ENCODE measurements at places on chromosomes 1 and 21. TPM values are rescaled to one million over a fixed set of nuclear protein-coding genes. Genes with fewer than 3 reads are reported as not detected.

DNA sequence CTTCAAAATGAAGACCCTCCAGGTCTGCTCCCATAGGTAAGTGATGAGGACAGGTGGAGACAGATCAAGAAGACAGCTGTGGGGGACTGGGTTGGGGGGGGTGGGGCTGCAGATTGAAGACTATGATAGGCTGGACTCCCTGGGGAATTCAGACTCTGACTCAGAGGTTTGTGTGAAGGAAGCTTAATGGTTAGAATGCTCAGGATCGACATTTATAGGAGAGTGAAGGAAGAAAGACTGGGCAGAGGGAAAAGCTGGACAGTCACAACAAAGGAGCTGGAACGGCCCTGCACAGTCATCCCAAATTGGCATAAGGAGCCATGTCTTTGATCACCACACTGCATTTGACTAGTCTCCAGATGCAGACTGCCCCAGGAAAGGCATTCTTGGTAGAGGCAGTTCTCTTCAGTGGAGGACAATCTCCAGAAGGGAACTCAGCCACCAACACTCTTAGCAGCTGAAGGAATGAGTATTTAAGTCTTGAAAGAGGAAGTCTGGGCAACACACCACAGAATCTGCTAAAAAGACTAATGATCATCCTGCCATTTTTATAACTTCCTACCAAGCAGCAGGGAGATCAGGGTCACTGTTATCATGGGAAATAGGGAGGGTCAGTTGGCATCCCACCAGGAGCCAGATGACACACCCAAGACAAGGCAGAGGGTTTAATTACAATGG is 120.0 kb upstream of the ZC3H11B start:
- no peak overlapping the region for H3K4me3 ChIP-seq
- no peak overlapping the region for H3K27ac ChIP-seq
- no peaks in the 10 kb centered on the region for H3K36me3 ChIP-seq
- no peak for DNase-seq
- H3K4me1 ChIP-seq, result no peaks in the 10 kb centered on the region

DNA sequence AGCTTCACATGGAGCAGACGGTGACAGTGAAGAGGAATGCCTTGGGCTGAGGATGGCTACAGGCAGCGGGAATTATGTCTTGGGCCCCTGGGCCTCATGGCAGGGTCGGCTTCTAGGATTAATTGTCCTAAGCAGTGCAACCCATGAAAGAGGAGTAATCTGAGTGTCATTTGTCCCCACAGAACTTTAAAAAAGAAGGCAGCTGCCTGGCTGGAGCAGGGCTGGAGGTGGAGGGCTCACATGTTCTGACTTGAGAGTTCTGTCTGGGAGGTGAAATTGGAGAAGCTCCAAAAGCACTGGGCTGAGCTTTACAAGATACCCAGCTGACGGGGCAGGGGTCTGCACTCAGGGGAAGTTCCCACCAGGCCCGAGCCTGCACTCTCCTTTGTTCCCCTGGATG is 22.6 kb downstream of the CACNA1S start:
- H3K4me1 ChIP-seq, result peaks cover 26% of the 10 kb centered on the region
- no peak overlapping the region for H3K27ac ChIP-seq
- H3K36me3 ChIP-seq, result no peaks in the 10 kb centered on the region
- H3K27me3 ChIP-seq, result peaks cover 2% of the 10 kb centered on the region
- DNase-seq, result no peak

DNA sequence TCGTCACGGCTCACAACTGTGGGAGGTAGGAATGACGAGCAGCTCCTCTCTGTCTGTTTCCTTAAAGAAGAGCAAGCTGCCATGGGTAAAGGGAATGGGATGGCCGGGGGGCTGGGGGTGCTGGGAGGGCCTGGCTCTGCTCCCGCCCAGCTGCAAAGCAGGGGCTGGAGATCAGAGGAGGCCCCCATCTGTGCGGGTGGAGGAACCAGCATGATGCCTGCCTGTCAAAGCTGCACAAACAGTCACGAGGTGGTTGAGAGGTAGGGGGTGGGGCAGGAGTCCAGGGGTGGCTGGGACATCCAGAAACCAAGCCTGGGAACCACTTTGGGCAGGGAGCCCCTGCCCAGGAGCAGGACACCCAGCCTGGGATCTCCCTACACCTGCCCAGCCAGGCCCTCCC is 12.6 kb downstream of the SLC41A1 start:
- no peak for DNase-seq
- no peak overlapping the region for H3K4me3 ChIP-seq
- peaks cover 23% of the 10 kb centered on the region for H3K36me3 ChIP-seq
- no peak overlapping the region for H3K27ac ChIP-seq
- no peaks in the 10 kb centered on the region for H3K27me3 ChIP-seq

- no peaks in the 10 kb centered on the region for H3K36me3 ChIP-seq
- H3K4me1 ChIP-seq, result peaks cover 66% of the 10 kb centered on the region
- DNase-seq, result no peak
- H3K27ac ChIP-seq, result peak overlapping the region; percentile 74
- no peak overlapping the region for H3K4me3 ChIP-seq
- H3K27me3 ChIP-seq, result no peaks in the 10 kb centered on the region
Observed at GRCh38 chr21:34534522-34534921, 22.5 kb upstream of the KCNE1 start.

- no peak overlapping the region for H3K27ac ChIP-seq
- H3K4me3 ChIP-seq, result no peak overlapping the region
- peaks cover 11% of the 10 kb centered on the region for H3K4me1 ChIP-seq
- no peaks in the 10 kb centered on the region for H3K36me3 ChIP-seq
- peaks cover 10% of the 10 kb centered on the region for H3K27me3 ChIP-seq
- no peak for DNase-seq
Observed at GRCh38 chr1:21594935-21595897, 73.9 kb downstream of the RAP1GAP start.

The VSIG8 gene
- not detected for total RNA-seq

DNA sequence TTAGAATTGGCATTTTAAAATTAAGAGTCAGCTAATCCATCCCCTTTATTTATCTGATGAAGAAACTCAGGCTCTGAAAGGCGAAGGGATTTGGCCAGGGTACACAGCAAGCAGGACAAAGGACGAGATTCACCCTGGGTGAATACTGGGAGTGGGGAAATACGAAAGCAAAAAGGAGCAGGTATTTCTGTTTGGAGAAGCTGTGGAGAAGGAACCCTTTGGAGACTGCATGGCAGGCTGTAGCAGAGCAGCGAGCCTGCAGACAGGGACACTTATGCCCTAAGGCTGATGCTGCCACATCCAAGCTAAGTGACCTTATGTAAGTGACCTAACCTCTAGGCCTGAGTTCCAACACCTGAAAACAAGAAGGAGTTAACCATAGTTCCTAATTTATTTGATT is 207.2 kb upstream of the C1orf87 start:
- no peak for DNase-seq
- peak overlapping the region; percentile 88 for H3K27ac ChIP-seq
- H3K4me1 ChIP-seq, result peaks cover 52% of the 10 kb centered on the region
- H3K4me3 ChIP-seq, result peak overlapping the region; percentile 24
- H3K36me3 ChIP-seq, result no peaks in the 10 kb centered on the region

The RPTN gene
- total RNA-seq, result not detected

The S100A16 gene
- 122 TPM for total RNA-seq

DNA sequence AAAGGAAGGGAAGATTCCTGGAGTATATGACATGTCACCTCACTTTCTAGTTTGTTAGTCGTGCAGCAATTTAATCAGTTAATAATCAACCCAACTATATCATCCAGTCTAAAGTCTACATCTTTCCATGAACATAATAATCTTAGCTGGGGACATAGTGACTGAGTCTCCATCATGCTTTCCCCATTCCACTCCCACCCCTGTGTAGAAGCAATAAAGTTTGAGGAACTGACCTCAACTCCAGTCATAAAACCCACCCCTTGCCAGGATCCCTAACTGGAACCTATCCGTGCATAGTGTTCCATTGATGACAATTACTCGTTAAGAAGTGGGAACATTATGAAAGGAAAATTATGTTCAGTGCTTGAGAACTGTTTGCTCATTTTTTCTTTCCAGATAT is 48.9 kb upstream of the MROH9 start:
- no peak overlapping the region for H3K27ac ChIP-seq
- no peaks in the 10 kb centered on the region for H3K36me3 ChIP-seq
- H3K4me3 ChIP-seq, result no peak overlapping the region
- DNase-seq, result no peak

GRCh38 chr1:44784094-44785028 is 3.6 kb downstream of the BEST4 start:
- H3K27me3 ChIP-seq, result no peaks in the 10 kb centered on the region
- no peak overlapping the region for H3K27ac ChIP-seq

The REG4 gene
- total RNA-seq, result not detected

DNA sequence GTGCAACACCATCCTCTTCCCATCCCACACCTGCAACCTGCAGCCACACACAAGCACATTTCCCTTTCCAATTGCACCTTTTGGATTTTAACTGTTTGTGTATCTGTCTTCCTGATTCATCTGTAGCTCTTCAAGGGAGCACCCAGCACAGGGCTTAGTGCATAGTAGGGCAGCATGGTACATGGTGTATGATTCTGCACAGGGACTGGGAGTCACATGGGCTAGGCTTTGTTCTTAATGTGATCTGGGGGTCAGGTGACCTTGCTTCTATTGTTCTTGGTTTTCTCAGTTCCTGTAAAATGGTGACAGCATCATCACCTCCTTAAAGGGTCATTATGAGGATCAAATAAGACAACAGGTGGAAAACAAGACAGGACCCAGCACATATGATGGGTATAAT is 419.3 kb downstream of the MATN1 start:
- H3K27ac ChIP-seq, result no peak overlapping the region
- no peaks in the 10 kb centered on the region for H3K36me3 ChIP-seq
- H3K27me3 ChIP-seq, result peaks cover 17% of the 10 kb centered on the region
- DNase-seq, result peak; percentile 12
- no peaks in the 10 kb centered on the region for H3K4me1 ChIP-seq
- H3K4me3 ChIP-seq, result no peak overlapping the region

- H3K27me3 ChIP-seq, result no peaks in the 10 kb centered on the region
- DNase-seq, result no peak
- H3K36me3 ChIP-seq, result no peaks in the 10 kb centered on the region
- peaks cover 30% of the 10 kb centered on the region for H3K4me1 ChIP-seq
- peak overlapping the region; percentile 89 for H3K27ac ChIP-seq
Observed at GRCh38 chr1:54287176-54287650, 87.2 kb downstream of the MRPL37 start.

GRCh38 chr1:20663365-20663764 is 2.2 kb upstream of the DDOST start:
- peaks cover 2% of the 10 kb centered on the region for H3K36me3 ChIP-seq
- H3K4me1 ChIP-seq, result peaks cover 29% of the 10 kb centered on the region

- no peak overlapping the region for H3K4me3 ChIP-seq
- H3K27ac ChIP-seq, result no peak overlapping the region
- DNase-seq, result no peak
- H3K27me3 ChIP-seq, result no peaks in the 10 kb centered on the region
- H3K36me3 ChIP-seq, result peaks cover 1% of the 10 kb centered on the region
Observed at GRCh38 chr1:245475961-245476516, 321.3 kb downstream of the KIF26B start.

GRCh38 chr1:114559356-114559755 is 22.1 kb downstream of the BCAS2 start:
- no peaks in the 10 kb centered on the region for H3K4me1 ChIP-seq
- H3K36me3 ChIP-seq, result no peaks in the 10 kb centered on the region
- no peak overlapping the region for H3K27ac ChIP-seq
- no peaks in the 10 kb centered on the region for H3K27me3 ChIP-seq
- H3K4me3 ChIP-seq, result no peak overlapping the region

The TMEM61 gene
- not detected for total RNA-seq

DNA sequence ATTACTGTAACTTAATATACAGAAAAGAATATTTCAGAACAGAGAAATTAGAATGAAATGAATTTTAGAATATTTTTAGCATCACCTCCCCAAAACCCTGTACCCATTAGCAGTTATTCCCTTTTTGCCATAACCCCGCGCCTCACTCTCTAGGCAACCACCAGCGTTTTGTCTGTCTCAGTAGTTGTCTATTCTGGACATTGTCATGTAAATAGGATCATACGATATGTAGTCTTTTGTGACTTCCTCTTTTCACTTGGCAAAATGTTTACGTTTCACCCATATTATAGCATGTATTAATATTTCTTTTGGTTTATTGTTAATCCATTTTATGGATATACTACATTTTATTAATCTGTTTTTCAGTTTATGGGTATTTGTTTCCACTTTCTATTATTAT is 24.9 kb downstream of the SOAT1 start:
- H3K36me3 ChIP-seq, result peaks cover 18% of the 10 kb centered on the region
- no peaks in the 10 kb centered on the region for H3K4me1 ChIP-seq
- no peak for DNase-seq
- H3K4me3 ChIP-seq, result no peak overlapping the region
- H3K27me3 ChIP-seq, result no peaks in the 10 kb centered on the region

DNA sequence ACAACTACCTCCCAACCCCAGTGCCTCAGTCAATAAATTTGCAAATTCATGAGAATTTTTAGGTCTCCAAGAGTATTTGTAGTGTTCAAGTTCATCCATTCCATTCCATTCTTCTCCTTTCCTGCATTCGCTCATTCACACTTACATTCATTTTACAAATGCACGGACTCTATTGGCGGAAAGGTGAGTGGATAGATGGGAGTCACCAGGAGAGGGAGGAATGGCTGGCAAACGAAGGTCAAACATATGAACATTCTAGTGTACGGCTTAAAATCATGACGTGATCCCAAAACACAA is 2.5 kb downstream of the LORICRIN start:
- peak overlapping the region; percentile 57 for H3K4me3 ChIP-seq
- peaks cover 1% of the 10 kb centered on the region for H3K36me3 ChIP-seq
- peaks cover 11% of the 10 kb centered on the region for H3K4me1 ChIP-seq
- DNase-seq, result no peak

DNA sequence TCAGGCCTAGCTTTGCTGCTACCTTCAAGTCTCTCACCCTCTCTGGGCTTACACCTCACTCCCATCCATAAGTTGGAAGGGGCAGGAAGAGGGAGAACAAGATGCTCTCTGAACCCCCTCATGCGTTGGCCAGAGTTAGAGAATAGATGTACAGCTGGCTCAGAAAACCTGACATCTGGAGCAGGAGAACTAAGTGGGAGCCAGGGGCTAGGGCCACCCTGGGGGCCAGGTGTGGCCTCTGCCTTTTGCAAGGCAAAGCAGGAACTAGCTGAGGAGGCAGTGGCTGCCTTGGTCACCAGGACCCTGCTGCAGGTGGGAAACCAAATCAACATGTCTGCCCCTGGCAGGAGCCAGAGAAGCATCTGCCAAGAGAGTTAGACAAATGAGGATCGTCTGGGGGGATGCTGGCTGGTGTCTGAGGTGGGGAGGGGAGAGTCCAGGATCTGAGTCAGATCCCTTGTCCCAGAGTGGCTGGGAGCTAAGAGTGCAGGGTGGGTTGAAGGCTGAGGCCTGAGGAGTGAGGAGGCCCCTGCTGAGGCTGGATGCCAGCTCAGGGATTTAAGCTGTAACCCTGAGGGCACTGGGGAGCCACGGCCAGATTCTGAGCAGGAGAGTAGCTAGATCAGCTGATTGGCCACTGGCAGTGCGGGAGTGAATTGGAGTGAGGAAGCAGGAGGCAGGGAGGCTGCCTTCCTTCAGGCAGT is 115.0 kb downstream of the EPHB2 start:
- no peaks in the 10 kb centered on the region for H3K27me3 ChIP-seq
- peak overlapping the region; percentile 57 for H3K27ac ChIP-seq
- peaks cover under 1% of the 10 kb centered on the region for H3K36me3 ChIP-seq
- H3K4me3 ChIP-seq, result no peak overlapping the region

The SPRR1B gene
- total RNA-seq, result not detected

The HUNK gene
- total RNA-seq, result 0.92 TPM

- H3K36me3 ChIP-seq, result peaks cover 1% of the 10 kb centered on the region
- no peaks in the 10 kb centered on the region for H3K27me3 ChIP-seq
- no peak for DNase-seq
Observed at GRCh38 chr1:14642712-14643111, 44.2 kb downstream of the KAZN start.

The RAB42 gene
- 1.3 TPM for total RNA-seq

GRCh38 chr1:160409486-160409885 is 9.1 kb downstream of the VANGL2 start:
- no peak for DNase-seq
- H3K27me3 ChIP-seq, result no peaks in the 10 kb centered on the region
- no peak overlapping the region for H3K27ac ChIP-seq
- H3K4me1 ChIP-seq, result peaks cover 15% of the 10 kb centered on the region
- H3K4me3 ChIP-seq, result no peak overlapping the region

The SNX7 gene
- total RNA-seq, result 34.0 TPM

Data from chondrocyte (in vitro differentiated cells).